ENCODE measurements at places on chromosomes 2 and 18.

DNA sequence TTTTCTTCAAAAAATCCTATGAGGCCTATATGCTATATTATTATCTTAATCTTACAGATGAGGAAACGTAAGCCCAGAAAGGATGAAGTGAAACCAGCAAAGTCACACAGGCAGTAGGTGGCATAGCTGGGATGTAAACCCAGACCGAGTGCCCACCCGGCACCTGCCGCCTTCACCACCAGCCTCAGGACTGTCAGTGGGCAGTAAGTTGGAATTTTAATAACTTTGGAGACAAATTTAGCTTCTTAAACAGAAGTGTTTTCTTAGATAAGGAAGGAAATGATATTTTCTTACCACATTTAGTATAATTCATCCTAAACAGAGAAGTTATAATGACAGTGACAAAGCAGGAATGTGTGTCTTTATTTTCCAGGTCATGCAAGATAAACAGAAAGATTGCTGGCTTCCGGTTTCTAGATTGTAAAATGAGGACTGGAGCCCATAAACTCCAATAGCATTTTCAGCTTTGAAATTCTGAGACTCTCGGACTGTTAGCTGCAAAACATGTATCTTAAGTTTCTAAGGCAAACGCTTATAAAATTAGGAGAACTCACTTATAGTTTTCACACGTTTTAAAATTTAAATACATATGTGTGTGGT lies 59.3 kb downstream of the CD8B2 start:
- DNase-seq, result no peak

DNA sequence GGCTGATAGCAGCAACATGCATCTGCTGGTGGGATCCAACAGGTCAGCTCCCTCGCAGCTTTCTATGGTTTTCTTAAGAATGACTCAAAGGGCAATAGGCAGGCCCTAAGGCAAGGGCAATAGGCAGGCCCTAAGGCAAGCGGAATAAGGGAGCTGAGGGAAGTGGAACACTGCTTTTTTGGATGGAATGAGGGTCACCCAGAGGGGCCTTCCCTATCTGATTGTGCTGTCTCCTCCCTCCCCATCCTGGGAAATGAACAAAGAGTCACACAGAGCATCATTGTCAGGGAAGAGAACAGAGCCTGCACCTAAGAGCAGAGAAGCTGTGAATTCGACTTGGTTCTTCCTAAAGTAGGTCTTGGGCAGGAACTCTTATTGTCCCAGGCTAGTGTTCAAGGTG lies 43.3 kb upstream of the PTPRM start:
- DNase-seq, result no peak

GRCh38 chr2:64500549-64500948 lies 23.6 kb upstream of the AFTPH start:
- no peak for DNase-seq

DNA sequence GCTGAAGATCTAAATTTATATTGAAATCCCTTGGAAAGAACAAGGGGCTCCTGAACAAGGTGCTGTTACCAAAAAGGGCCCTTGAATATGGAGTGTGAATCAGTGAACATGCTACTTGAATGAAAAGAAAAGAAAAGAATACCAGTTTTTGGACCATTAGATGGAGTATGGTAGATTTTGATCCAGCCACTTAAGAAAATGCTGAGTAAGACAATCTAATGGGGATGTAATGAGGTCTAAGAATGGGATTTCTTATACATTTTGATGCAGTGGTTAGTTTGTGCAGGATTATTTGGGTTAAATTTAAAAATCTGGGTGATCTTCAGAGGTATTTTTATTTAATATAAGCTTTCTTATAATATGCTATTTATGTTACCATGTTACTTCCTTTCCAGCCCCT lies 2003.0 kb upstream of the LRRTM1 start:
- no peak for DNase-seq

- no peak for DNase-seq
These were observed 541.8 kb downstream of the NUP35 start for GRCh38 chr2:183666031-183666430.

GRCh38 chr2:159106109-159106508 lies 137.7 kb downstream of the TANC1 start:
- DNase-seq, result no peak

DNA sequence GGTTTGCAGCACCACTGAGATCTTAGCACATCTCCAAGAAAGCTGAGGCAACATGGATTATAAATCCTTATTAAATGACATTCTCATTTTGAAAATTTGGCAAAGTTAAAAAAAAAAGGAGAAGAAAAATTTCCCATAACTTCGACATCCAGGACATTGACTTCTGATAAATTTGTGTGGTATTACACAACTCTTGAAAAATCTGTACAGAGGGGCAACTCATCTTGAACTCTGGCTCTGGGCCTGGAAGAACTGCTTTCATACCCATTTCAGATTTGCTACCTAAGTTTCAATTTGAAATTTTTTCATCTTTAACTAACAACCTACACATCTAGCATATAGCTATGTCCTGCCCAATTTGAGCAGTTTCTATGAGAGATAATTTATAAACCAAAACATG lies 118.0 kb upstream of the UGP2 start:
- no peak for DNase-seq

DNA sequence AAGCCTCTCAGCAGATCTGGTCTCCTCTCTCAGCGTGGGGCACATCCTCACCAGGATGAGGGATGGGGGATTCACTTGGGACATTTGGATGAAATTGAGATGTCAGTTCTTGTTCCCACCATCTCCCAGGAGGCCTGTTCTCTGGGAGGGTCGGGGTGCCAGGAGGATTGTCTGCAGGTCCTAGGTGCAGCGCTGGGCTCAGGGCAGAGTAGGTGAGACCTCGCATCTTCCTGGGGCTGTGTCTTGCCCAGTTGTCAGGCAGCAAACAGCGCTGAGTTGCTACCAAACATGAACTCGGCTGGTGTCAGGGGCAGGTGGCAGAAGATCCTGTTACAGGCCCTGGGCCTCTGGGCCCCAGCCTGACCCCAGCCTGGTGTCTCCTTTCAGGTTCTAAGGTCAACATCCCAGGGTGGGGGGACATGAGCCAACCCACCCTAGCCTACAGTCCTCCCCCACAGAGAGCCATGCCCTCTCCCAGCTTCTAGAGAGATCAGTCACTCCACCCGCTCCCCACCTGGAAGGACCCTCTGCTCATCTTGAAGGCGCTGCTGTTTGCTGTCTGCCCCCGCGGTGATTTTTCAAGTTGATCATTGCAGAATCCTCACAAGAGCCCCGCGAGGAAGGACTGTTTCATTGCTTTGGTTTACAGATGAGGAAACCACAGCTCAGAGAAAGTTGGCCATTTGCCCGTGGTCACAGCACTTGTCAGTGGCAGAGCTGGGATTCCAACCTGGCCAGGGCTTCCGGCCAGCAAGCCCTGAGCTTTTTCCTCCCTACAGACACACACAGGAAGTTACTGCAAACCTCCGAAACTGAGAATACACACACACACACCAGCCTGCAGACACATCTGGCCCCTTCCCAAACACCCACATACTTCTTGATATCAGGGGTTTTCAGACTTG lies 83.9 kb downstream of the STPG4 start:
- DNase-seq, result no peak

DNA sequence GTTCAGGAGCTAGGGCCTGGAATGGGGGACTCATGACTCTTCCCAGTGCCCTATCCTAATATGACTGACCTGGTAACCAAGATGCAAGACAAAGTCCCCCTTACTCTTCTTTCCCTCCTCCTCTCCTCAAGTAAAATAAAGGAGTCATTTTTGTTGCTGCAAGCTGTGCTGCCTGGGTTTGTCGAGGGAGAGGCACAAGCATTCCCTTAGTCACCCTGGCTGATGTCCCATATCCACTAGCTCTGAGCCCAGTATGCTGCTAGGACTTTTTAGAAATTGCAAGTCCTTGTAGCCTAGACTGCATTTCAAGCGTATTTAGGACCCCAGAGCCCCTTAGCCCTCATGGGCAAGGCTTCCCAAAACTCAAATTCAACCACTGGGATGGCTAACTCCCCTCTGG lies 338.5 kb upstream of the SETBP1 start:
- no peak for DNase-seq

GRCh38 chr2:151670346-151670745 lies 63.9 kb downstream of the NEB start:
- DNase-seq, result no peak

DNA sequence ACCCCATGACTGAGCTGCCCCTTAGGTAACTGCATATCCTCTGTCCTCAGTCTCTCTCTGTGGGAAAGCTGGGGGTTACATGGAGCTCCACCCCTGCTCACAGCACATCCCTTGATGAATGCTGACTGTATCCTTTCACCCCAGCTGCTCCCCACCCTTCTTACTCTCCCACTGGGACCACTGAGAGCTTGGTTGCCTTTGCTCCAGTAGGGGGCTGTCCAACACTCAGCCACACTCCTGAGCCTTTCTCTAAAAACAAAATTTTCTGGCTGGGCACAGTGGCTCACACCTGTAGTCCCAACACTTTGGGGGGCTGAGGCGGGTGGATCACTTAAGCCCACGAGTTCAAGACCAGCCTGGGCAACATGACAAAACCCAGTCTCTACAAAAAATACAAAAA lies 89.2 kb upstream of the MSH2 start:
- no peak for DNase-seq

DNA sequence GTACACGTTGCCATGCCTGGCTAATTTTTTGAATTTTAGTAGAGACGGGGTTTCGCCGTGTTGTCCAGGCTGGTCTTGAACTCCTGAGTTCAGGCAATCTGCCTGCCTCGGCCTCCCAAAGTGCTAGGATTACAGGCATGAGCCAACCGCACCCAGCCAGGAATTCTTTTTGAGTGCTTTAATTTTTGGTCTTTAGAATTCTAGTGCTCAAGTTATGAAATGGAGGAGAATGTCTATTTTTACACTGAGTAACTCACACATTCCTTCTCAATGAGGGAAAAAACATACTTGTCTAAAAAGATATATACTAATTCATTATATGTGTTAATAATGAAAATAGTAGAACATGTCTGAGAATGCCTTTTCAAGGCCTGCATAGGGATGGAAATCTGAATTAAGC lies 8.5 kb downstream of the ZNF396 start:
- no peak for DNase-seq

DNA sequence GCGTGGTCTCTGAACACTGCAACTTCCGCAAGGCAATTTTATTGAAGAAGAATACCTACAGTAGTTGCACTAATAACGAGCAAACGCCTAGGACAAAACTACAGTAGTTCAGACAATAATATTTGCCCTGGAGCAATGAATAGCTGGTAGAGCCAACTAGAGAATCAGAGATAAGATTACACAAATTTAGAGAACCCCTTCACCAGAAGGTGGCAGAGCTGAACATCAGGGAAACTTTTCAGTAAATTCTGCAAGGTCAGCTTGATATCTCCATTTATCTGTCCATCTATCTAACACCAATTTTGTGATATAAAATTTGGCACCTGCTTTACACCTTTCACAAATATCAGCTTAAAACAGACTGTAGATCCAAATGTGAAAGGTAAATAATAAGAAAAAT lies 43.8 kb downstream of the CDH19 start:
- no peak for DNase-seq

DNA sequence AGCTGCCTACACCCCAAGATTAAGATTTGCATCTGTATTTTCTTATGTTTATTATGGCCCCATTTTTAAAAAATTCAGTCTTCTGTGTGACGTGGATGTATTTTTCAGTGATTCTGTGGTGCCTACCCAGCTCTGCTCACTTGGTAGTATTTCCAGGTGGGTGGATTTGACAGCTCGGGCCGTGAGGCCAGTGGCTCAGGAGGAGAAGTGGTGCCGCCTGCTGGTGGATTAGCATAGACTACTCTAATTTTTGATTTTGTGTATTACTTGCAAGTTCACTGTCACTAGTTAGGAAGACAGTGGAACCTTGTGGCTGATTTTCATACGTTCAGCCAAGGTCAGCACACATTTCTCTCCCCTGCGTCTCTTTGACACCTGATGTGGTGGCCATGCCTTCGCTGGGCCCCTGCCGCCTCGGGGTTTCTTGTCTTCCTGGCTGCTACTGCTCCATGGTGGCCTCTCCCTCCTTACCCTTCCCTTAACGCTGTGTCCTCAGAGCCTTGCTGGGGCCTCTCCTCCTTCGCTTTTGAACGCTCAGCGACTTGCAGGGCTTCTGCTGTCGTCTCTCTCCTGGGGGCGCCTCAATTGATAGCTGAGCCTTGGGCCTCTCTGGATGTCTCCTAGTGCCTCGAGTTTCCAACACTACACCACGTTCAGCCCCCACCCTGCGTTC lies 89.4 kb downstream of the DGKD start:
- DNase-seq, result peak; percentile 51
